Epithelial cell of proximal tubule (primary cell): ENCODE measurements at places on chromosomes 11 and 22. TPM values are rescaled to one million over a fixed set of nuclear protein-coding genes. Genes with fewer than 3 reads are reported as not detected.

The MMP1 gene
- 2.7 and 3.8 TPM in 2 replicates for total RNA-seq

DNA sequence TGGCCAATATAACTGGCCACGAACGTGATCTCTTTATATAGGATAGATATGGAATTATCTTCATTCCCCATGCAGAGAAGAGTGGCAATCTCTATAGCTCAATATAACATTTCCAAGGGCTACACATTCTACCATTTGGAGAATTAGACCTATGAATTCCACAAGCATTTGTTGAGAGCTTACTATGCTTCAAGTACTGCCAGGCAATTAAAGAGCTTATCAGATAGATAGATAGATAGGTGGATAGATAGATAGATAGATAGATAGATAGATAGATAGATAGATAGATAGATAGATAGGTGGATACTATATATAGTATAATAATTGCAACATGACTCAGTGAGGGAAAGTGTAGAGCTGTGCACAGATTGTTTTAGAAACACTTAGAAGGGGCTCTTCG is 1.5 kb upstream of the OR6X1 start:
- DNase-seq, result no peak

The GAL3ST3 gene
- total RNA-seq, result 2.1 and 2.3 TPM in 2 replicates

The SYT7 gene
- total RNA-seq, result 0.23 TPM in 1 of 2 replicates, not detected in the other

GRCh38 chr11:132925825-132926469 is 606.4 kb downstream of the OPCML start:
- DNase-seq, result no peak

- DNase-seq, result no peak
Observed at GRCh38 chr22:33921525-33922348, 1.5 kb upstream of the LARGE1 start.

DNA sequence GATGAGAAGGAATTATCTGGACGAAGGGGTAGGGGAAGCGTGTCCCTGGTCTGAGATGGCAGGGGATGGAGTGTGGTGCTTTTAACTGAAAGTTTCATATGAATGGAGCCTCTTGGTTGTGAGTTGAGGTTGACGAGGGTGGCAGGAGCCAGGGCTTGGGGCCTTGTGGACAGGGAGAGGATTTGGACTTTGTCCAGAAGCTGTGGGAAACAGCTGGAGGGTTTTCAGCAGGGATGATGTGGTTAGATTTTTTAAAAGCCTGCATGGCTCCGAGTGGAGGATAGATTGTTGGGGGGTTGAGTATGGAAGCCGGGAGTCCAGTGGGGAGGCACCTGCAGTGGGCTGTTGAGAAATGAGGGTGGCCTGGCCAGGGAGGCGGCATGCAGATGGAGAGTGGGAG is 24.8 kb downstream of the MYO7A start:
- no peak for DNase-seq

GRCh38 chr11:87391496-87391895 is 353.8 kb downstream of the TMEM135 start:
- no peak for DNase-seq

DNA sequence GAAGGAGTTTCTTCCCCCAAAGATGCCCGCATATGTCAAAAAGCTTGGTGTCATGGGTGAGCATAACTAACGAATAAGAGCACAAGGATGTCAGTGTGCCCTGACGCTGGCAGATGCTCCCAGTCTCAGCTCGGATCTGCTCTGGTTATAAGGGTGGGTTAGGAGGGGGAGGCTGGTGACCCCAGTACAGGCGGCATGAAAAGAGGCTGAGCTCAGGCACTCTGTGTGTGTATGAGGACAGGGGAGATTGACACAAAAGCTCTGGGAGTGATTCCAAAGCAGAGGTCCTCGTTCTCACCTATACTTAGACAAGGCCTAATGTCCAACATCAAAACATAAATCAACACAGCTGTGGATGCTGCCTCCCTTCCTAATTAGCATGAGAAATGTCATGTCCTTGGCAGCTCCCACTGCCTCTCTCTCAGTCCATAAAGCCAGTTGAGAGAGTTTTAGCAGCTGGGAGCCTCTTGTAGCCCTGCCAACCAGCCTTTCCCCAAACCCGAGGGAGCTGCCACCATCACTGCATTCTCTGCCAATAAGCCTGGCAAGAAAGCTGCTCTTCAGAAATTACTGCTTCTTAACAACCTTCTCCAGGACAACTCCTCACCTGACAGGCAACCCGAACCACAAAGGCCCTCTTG is 59.8 kb downstream of the SC5D start:
- DNase-seq, result no peak

The C11orf16 gene
- total RNA-seq, result not detected in 2 replicates

DNA sequence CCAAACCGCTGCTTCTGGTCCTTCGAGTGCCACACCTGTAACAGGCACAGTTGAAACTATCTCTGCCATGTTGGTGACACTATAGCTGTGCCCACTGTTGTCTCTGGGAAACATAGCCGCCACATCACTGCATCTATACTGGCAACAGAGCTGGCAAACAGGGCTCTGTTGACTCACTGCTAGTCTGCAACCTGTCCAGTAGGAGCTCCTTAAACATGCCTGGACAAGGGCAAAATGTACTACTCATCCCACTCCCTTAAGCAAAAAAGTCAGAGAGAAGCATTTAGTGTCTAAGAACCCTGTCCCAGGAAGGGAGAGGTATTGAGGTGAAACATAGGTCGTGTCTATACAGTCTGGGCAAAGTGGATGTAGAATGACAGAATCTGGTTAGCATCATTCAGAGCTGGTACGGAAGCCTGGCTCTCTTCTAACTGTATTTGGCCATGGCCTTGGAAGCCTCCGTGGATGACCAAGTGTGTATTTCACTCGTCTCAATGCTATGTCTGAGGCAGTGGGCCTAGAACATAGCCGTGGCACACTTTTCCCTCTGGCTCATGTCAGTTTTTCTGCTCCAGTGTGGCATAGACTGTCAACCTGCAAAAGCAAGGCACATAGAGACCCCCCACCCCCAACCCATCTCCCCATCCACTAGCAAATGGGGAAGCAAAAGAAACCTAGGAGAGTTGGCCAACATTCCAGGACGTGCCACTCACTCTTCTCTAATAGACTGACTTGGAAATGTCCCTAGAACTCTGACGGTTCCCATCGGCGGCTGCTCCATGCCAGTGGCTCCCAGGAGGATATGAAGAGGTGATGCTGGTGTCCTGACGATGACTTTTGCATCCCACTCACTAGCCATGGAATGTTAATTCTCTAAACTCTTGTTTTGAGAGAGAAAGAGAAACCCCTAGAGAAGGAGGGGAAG is 21.4 kb upstream of the PISD start:
- no peak for DNase-seq

The OR52J3 gene
- total RNA-seq, result not detected in 2 replicates

DNA sequence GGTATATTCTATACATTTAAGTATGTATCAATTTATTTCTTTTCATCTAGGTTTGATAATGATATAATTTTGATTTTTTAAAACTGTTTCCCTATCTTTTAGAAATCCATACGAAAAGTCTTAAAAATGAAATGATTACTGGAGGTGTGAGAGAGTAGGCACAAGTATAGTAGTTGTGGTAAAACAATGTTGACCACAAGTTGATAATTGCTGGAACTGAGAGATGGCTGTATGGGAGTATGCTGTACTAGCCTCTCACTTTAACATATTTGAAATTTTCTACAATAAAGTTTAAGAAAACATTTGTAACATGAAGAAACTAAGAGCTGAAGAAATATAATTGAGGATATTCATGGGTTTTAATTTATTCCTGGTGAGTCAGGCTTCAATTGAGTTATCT is 30.0 kb downstream of the FSHB start:
- DNase-seq, result no peak

GRCh38 chr22:37187552-37187890 is 526 bp downstream of the C1QTNF6 start:
- no peak for DNase-seq

DNA sequence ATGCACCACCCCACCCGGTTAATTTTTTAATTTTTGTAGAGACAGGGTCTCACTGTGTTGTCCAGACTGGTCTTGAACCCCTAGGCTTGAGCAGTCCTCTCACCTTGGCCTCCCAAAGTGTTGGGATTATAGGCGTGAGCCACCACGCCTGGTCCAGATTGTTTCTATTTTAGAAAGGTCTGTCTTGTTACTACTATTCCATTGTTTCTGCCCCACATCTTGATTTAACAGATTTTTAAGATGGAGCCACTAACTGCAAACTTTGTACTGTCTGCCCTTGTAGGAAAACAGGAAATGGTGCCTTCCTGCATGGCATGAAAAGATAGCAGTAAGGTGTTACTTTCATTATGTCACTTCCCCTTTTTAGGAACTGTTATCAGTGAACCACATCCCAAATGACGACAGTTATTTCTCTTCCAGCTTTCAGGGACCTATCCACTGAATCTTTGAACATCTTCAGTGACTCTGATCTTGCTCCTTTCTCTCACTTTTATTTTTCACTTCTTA is 23.2 kb downstream of the TAF1D start:
- DNase-seq, result no peak

DNA sequence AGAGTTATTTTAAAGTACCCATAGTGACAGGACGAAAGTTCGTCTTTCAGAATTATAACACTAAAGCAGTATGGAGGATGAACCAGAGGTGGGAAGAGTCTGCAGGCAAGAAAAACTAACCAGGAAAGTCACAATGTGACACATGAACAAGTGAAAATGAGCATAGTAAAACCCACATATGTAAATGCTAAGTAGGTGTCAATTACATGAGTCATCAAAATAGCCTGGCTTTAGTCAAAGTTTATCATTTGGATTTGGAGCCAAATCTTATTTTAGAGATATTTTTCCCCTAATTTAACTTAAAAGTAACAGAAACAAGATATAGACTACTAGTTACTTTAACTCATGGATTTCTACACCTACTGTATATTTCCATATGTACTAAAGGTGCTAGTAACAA is 159.8 kb downstream of the GRIA4 start:
- no peak for DNase-seq

The SLC22A6 gene
- not detected in 2 replicates for total RNA-seq

The AQP11 gene
- 0.58 and 1.0 TPM in 2 replicates for total RNA-seq

The F2 gene
- total RNA-seq, result 0.17 TPM in 1 of 2 replicates, not detected in the other

The CHRM1 gene
- total RNA-seq, result not detected in 2 replicates

- no peak for DNase-seq
Observed at GRCh38 chr11:92104349-92104748, 120.3 kb upstream of the FAT3 start.

The KBTBD4 gene
- 12.3 and 27.2 TPM in 2 replicates for total RNA-seq

The LSP1 gene
- 0.58 TPM in 1 of 2 replicates, not detected in the other for total RNA-seq

The USP2 gene
- 0.63 and 1.1 TPM in 2 replicates for total RNA-seq

The KLHDC7B gene
- 0.07 TPM in 1 of 2 replicates, not detected in the other for total RNA-seq

- no peak for DNase-seq
Observed at GRCh38 chr11:112408517-112408916, 147.9 kb upstream of the PLET1 start.

DNA sequence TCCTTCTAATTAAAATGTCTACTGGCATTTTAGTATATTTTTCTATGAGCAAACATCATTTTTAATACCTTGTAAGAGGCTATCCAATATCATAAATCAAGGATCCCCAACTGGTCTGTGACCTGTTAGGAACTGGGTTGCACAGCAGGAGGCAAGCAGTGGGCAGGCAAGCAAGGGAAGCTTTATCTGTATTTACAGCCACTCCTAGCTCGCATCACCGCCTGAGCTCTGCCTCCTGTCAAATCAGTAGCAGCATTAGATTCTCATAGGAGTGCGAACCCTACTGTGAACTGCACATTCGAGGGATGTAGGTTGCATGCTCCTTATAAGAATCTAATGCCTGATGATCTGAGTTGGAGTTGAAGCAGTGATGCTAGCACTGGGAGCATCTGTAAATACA is 70.2 kb upstream of the CREB3L1 start:
- no peak for DNase-seq

The FGF19 gene
- not detected in 2 replicates for total RNA-seq

DNA sequence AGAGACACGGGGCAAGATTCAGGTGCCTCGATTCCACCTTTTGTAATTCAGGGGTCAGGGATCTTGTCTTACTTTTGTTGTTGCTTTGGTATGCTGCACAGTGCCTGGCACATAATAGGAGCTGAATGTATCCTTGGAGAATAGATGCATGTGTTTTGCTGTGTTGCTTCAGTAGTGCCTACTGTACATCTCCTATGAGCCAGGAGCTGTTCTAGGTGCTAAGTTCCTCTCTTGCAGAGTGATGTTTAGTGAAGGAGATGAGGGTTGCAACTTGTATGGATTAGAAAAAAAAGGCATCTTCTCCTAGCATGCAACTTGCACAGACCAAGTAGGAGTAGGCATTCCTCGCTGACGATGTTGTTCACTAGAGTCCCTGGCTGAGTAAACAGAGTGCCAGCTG is 555.4 kb downstream of the NTM start:
- DNase-seq, result no peak

GRCh38 chr11:35662061-35662648 is 420 bp upstream of the TRIM44 start:
- no peak for DNase-seq

GRCh38 chr11:80668039-80668438 is 1227.2 kb upstream of the TENM4 start:
- no peak for DNase-seq

DNA sequence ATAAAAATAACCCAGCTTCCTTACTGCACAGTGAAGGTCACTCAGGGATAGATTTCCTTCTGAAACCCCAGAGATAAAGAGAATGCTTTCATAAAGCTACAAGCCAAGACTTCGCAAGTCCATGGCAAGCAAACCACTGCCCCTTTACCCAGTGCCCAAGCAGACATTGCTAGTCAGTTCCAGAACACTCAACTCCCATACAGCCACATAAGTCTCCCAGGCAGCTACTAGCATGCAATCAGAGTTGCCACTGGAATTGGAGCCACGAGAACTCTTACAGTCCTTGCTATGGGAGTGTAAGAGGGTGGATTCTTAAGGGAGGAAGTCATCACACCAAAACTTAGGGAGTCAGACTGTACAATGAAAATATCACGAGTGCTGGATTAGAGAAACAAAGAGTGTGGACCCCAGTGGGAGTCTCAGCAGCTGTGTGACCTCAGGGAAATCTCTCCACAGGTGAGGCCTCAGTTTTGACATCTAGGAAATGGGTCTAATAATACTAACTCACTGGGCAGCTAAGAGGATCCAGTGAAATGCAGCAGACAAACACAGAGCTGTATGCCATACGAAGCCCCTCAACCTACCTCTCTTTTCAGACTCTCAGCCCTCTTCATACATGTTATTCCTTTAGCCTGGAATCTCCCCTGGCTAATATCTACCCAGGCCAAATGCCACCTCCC is 526.6 kb downstream of the MN1 start:
- DNase-seq, result no peak

The LARGE2 gene
- 2.5 and 3.3 TPM in 2 replicates for total RNA-seq

The E2F8 gene
- 6.9 and 10.5 TPM in 2 replicates for total RNA-seq

The OR4C16 gene
- not detected in 2 replicates for total RNA-seq

DNA sequence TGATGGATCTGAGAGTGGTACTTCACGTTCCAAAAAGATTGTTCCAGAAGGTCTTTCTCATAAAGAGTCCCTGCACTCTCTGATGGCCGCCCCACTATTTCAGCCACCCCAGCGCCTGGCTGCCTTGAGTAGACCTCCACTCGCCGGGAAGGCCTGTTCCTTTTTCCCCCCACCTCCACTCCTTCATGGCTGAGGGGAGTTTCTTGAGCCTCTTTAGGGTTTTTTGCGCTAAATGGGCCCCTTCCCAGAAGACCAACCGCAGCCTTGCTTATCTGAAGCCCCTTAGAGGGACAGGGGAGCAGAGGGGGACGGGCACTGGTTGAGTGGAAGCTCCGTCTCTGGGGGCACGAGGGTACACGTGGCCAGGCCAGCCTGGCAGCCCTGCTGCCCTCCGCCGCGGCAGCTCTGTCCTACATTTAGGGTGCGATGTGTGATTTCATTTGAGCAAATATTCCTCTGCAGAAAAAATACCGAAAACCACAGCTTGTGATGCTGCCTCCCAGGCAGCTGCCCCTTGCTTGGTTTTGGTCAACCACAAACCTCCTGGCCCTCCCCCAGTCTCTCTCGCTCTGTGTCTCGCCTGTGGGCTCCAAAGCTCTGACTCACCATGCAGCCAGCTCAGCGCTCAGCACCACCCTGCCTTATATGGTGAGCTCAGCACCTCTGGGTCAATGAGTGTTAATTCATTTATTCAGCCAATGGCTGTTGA is 88.7 kb downstream of the TP53I11 start:
- peak; percentile 94 for DNase-seq

The SOX6 gene
- 0.36 and 1.6 TPM in 2 replicates for total RNA-seq
